ENCODE measurements at places on chromosomes 4 and X.

- no peak for DNase-seq
These were observed 181.7 kb downstream of the SLC39A8 start for GRCh38 chr4:102163404-102164140.

- DNase-seq: no peak
These were observed 34.1 kb downstream of the DLG3 start for GRCh38 chrX:70478526-70479245.

GRCh38 chr4:38819569-38819968 lies 15.0 kb upstream of the TLR1 start:
- no peak for DNase-seq

GRCh38 chr4:182932651-182933050 lies 15.5 kb upstream of the DCTD start:
- no peak for DNase-seq

DNA sequence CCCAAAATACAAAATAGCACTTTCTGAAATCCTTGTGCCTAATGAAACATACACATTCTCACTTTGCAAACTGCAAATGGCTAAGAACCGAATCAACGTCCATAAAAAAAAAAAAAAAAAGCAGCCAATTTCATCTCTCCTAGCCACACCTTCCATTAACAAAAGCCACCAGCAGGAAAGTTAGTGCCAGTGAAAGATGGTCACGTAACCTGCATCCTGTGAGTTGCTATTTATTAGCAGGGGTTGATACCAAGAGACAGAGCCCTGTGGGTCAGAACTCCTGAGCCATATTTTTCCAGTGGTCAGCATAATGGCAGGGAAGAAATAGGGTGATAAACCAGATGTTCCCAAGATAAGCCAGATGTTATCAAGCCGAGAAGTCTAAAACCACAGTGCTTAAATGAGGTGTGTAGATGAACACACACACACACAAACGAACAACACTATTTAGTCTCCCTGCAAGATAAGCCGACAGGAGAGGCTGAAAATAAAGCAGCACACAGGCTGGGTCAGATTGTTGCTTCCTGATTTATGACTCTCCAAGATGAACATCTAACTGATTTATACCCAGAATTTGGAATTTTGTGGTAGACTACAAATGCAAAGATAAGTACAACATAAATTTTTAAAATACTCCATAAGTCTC lies 11.5 kb downstream of the PPARGC1A start:
- no peak for DNase-seq

- no peak for DNase-seq
These were observed 63.7 kb upstream of the ESX1 start for GRCh38 chrX:104318330-104319009.

GRCh38 chr4:66032571-66032970 lies 362.3 kb upstream of the EPHA5 start:
- no peak for DNase-seq

GRCh38 chr4:10403633-10404445 lies 53.4 kb downstream of the ZNF518B start:
- no peak for DNase-seq

- DNase-seq: no peak
These were observed 231.9 kb upstream of the INTU start for GRCh38 chr4:127400731-127401346.

- DNase-seq: no peak
These were observed 4.5 kb upstream of the NKX1-1 start for GRCh38 chr4:1410491-1411325.

DNA sequence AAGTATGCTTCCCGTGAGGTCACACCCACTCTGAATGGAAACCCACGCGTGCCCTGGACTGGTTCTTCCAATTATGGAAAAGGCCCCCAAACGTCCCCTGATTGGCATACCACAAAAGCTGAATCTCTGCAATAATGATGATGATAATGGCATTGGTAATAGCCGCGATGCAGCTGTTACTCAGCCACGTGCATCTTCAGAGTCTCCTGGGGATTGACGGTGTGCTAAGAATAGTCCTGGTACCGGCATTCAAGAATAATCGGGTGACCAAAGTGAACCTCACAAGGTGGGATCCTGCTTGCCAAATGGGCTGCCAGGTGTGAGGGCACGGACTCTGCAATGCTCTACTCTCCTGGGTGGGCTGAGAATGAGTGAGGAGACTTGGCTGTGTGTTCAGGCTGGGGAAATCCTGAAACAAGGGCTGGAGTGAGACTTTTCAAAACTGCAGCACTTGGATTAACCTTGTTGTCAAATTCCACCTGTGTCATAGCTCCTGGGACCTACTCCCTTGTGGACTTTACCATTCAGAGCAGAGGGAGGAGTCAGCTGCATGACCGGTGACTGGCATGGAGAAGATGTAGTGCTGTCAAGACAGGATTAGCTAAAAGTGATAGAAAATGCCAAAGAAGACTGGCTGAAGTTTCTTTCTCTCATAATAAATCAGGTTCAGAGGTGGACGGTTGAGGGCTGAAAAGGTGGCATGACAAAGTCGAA lies 615.4 kb downstream of the MID1IP1 start:
- DNase-seq: no peak

- no peak for DNase-seq
These were observed 66.1 kb downstream of the NR3C2 start for GRCh38 chr4:148376151-148376550.

- no peak for DNase-seq
These were observed 1044.0 kb downstream of the CCSER1 start for GRCh38 chr4:91171217-91171616.

DNA sequence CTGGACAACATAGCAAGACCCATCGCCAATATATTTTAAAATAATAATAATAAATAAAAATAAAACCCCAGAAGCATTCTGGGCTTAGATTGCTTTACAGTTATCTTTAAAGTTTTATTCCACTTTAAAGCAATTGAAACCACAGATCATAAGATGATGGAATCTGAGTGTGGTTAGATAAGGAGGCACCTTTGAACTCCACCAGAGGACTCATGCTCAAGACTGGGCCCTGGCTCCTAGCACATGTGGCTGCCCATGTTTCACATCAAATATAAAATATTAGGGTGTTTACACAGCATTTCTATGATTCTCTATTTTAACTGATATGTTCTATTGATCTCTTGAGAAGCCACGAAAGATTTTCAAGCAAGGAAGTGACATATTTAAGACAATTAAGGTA lies 52.6 kb upstream of the BBS12 start:
- DNase-seq: no peak

DNA sequence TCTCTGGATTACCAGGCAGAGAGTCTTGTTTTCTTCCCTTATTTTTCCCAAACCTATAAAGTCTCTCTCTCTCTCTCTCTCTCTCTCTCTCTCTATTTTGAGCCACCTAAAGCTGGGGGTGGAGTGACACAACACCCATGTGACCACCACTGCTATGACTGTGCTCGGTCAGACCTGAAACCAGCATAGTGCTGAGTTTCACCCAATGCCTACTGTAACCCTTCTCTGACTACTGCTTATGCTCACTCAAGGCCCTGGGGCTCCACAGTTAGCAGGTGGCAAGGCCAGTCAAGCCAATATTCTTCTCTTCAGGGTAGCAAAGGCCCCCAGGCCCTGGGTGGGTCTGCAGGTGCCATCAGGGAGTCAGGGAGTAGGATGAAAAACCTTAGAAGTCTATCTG lies 114.7 kb upstream of the ARMCX2 start:
- DNase-seq: no peak

GRCh38 chr4:139524062-139524631 lies 31.9 kb downstream of the SETD7 start:
- DNase-seq: no peak

DNA sequence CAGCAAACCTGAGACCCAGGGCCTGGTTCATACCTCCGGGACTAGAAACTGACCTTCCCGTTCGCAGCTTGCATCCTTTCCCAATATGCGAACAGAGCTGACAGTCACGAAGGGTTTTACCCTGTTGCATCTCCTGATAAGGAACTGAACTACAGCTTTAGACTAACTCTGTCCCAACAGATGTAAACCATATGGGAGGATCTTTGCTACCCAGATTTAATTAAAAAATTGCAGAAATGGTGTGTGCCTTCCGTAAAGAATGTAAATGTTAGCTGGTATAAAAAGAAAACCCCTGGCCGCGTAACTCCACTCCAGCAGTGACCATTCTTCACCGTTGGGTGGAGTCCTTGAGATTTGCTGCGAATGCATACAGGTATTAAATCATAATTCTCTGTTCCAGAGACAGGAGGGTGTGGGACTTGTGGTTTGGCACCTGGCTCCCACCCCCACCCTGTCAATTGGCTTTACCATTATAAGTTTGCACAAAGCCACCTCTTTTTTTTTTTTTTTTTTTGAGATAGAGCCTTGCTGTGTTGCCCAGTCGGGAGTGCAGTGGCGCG lies 40.6 kb upstream of the SORCS2 start:
- no peak for DNase-seq

- no peak for DNase-seq
These were observed 12.4 kb upstream of the MAOA start for GRCh38 chrX:43643662-43644061.

DNA sequence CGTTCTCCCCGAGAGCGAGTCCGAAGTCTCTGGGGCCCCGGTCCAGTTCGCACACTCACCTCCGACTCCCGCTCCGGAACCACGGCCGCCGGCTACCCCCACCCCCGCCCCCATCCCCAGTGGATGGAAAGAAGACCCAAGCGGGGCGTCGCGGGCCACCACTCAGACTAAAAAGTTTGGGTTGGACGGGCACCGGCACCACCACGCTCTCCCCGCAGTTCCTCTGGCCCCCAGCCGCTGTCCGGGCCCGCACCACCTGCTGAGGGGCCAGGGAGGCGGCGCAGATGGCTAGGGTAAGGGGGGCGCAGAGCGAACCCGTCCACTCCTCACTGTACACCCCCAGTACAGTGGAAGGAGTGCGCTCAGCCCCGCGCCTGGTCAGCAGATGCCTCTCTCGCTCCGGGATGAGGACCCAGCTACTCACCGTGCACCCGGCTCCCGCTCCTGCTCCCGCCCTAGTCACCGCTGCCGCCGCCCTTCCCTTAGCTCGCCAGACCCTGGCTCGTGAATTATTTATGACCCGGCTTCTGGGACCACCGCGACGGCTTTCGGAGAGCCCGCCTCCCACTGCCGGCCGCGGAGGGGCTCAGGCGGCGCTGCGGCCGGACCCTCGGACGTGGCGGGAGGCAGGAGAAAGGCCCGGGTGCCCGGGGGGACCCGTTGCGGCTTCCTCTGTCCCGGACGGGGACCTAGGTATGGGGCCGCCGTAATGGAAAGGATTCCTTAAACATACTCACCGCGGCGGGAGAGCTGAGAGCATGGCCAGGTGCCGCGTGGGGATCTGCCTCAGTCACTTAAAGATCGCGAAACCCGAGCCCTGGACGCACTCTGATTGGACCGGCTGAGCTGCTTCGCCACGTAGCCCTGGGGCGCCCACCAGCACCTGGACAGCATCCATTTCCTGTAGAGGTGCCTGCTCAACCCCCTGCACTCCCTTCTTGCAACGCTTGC lies at the start of gene PROM1:
Gene PROM1 (minus strand): TSS at position 783 of the 951 bp plus-strand sequence. CDS start 8,117 bp downstream, outside the sequence.
- no peak for DNase-seq

DNA sequence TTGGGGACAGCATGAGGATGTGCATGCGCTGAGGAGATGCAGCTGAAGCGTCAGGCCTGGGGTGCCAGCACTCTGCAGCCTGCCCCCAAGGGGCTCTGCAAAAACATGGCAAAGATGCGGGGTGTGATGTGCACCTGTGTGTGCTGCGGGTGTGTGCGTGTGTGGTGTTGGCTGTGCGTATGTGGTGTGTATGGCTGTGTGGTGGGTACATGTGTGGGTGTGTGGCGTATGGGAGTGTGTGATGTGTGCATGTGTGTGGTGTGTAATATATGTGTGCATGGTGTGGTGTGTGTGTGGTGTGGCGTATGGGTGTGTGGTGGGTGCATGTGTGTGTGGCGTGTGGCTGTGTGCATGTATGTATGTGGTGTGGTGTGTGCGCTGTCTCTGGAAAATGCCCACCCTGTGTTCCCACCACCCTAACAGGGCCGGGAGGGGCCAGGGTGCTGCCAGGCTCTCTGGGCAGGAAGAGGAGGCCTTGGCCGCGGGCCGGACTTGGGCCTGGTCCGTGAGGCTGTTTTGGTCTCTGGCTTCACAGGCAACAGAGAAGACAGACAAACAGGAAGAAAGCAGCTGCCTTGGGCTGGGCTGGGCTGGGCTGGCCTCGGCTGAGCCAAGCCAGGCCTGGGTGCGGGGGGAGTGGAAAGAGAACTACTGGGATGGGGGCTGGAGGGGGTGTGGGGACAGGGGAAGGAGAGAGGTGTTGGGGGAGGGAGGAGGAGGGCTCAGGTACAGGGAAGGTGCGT lies 1.1 kb upstream of the AVPR2 start:
- DNase-seq: no peak

DNA sequence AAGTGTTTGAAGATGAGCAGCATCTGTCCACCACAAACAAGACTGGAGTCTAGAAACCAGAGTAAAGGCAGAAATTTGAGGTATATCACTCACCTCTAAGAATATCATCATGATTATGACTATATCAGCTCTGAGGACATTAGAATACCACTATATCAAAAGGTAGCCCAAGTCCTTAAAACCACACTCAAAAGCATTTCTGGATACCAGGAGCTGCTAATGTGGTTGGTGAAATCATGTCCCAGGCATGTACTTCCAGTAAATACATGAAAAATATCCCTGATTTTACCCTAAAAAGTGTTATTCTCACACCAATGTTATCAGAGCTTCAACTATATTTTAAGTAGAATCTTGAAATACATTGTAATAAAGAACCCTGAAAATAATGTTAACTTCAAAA lies 136.3 kb upstream of the SMAD1 start:
- DNase-seq: no peak

- DNase-seq: no peak
These were observed 32.8 kb upstream of the DCLK2 start for GRCh38 chr4:150045410-150045809.

GRCh38 chr4:141571362-141571761 lies 65.0 kb upstream of the IL15 start:
- DNase-seq: no peak

- no peak for DNase-seq
These were observed 880.6 kb upstream of the INTU start for GRCh38 chr4:126752126-126752525.

GRCh38 chrX:139559383-139560042 lies 29.0 kb downstream of the F9 start:
- no peak for DNase-seq

GRCh38 chrX:264634-265455 lies 16.3 kb upstream of the PLCXD1 start:
- no peak for DNase-seq

- no peak for DNase-seq
These were observed 221.2 kb downstream of the MID1 start for GRCh38 chrX:10399043-10399741.

GRCh38 chrX:30612250-30612655 lies 34.7 kb upstream of the TASL start:
- no peak for DNase-seq

DNA sequence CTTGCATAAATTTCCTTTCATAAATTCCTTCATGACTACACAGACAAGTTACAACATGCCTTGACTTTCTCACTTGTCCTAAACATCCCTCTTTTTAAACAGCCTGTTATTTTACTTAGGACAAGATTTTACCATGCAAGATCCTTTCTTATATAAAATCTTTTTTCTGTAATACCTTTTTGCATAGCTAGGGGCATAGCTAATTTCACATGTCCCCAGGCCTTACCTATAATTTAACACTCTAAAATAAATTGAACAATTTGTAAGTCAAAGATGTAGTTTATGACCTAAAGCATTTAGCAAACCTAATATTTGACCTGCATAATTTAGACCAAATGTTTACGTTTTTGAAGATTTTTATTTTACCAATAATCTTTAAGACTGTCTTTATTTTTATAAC lies 396.3 kb upstream of the FSTL5 start:
- DNase-seq: no peak

- DNase-seq: no peak
These were observed 325.7 kb downstream of the TLL1 start for GRCh38 chr4:166198516-166199310.

GRCh38 chr4:154741922-154742850 lies 1.6 kb upstream of the LRAT start:
- DNase-seq: no peak

- DNase-seq: no peak
These were observed 97.7 kb downstream of the TMA16 start for GRCh38 chr4:163592212-163592611.
